Osteoblast (primary cell): ENCODE measurements at places on chromosomes 16 and 17. TPM values are rescaled to one million over a fixed set of nuclear protein-coding genes. Genes with fewer than 3 reads are reported as not detected.

TBC1D3 gene
- total RNA-seq, result not detected in 2 replicates

JPH3 gene
- under 0.01 TPM in 1 of 2 replicates, not detected in the other for total RNA-seq

KRT27 gene
- total RNA-seq, result not detected in 2 replicates

DNA sequence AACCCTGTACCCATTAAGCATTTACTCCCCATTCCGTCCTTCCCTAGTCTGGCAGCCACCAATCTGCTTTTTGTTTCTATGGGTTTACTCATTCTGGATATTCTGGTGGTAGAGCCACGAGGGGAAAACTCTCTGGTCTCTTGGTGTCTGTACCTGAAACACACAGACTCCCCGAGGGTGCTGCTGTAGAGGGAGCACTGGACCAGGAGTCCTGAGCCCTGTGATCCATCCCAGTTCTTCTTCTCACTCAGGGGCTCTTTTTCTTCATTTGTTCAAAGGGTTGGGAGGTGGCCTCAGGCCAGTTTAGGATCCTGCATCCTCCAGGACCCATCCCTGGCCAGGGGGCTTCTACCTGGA lies 14.1 kb downstream of the HEXIM2 start:
- H3K4me1 ChIP-seq, result peaks cover 33% of the 10 kb centered on the region
- H3K4me3 ChIP-seq, result no peak overlapping the region
- no peaks in the 10 kb centered on the region for H3K36me3 ChIP-seq
- DNase-seq, result peak; percentile 23
- no peak overlapping the region for H3K27ac ChIP-seq

ARHGAP44 gene
- 2.9 and 4.3 TPM in 2 replicates for total RNA-seq

- peaks cover 18% of the 10 kb centered on the region for H3K36me3 ChIP-seq
- H3K4me3 ChIP-seq, result no peak overlapping the region
- H3K27me3 ChIP-seq, result no peaks in the 10 kb centered on the region
- peaks cover 13% of the 10 kb centered on the region for H3K4me1 ChIP-seq
- peak; percentile 83 for DNase-seq
These were observed 3.2 kb downstream of the KLHDC4 start for GRCh38 chr16:87762620-87763019.

- no peaks in the 10 kb centered on the region for H3K27me3 ChIP-seq
- H3K4me1 ChIP-seq, result peaks cover 19% of the 10 kb centered on the region
- H3K27ac ChIP-seq, result no peak overlapping the region
- DNase-seq, result no peak
- no peaks in the 10 kb centered on the region for H3K36me3 ChIP-seq
- no peak overlapping the region for H3K4me3 ChIP-seq
These were observed 79.6 kb upstream of the TOB1 start for GRCh38 chr17:50945779-50946222.

DNAH3 gene
- not detected in 2 replicates for total RNA-seq

DNA sequence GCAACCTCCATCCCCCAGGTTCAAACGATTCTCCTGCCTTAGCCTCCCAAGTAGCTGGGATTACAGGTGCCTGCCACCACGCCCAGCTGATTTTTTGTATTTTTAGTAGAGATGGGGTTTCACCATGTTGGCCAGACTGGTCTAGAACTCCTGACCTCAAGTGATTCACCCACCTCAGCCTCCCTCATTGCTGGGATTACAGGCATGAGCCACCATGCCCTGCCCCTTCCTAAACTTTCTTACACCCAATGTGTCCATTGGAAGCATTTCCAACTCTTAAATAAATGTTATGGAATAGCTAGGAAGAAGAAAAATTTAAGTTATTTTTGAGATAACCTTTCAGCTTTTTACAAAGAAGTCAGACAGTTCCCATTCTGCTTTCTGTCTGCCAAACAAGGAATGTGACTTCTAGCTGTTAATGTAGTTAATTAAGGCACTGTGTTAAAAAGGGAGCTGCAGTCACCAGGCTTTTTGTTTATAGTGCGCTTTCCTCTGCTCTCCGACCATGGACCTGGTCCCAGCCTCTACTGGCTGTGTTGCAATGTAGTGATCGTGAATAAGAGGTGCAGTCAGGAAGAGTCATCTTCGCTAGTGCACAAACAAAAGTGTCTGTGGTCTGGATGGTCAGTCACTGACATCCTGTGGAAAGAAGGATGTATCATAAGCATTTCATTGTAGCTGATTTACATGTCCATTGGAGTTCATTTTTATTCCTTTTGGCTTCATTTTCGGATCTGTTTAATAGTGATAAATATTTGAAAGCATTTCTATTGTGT lies 39.7 kb downstream of the USP10 start:
- peak; percentile 88 for DNase-seq
- no peaks in the 10 kb centered on the region for H3K27me3 ChIP-seq
- H3K4me1 ChIP-seq, result peaks cover 27% of the 10 kb centered on the region
- no peak overlapping the region for H3K4me3 ChIP-seq
- H3K27ac ChIP-seq, result peak overlapping the region; percentile 90

- H3K27ac ChIP-seq, result no peak overlapping the region
- H3K4me3 ChIP-seq, result no peak overlapping the region
- H3K4me1 ChIP-seq, result peaks cover 35% of the 10 kb centered on the region
- DNase-seq, result no peak
These were observed 238.1 kb upstream of the CDH5 start for GRCh38 chr16:66128371-66128770.

- no peaks in the 10 kb centered on the region for H3K36me3 ChIP-seq
- H3K4me3 ChIP-seq, result no peak overlapping the region
- H3K27me3 ChIP-seq, result no peaks in the 10 kb centered on the region
- no peak overlapping the region for H3K27ac ChIP-seq
- DNase-seq, result no peak
These were observed 43.3 kb upstream of the CDH13 start for GRCh38 chr16:82583422-82583821.

USP31 gene
- total RNA-seq, result 6.2 and 7.4 TPM in 2 replicates

DNA sequence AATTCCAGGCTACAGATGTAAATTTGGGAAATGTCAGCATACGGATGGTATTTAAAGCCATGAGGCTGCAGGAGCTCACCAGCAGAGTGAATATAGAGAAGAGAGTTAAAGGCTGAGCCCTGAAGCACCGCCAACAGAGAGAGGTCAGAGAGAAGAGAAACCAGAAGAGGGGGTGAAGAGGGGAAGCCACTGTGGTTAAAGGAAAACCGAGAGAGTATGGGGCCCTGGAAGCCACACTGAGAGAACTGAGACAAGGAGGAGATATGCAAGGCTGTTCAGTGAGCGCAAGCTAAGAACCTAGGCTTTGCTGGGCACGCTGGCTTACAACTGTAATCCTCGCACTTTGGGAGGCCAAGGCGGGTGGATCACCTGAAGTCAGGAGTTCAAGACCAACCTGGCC lies 24.6 kb downstream of the COPRS start:
- H3K4me1 ChIP-seq, result peaks cover 4% of the 10 kb centered on the region
- no peak for DNase-seq
- H3K27ac ChIP-seq, result no peak overlapping the region
- no peaks in the 10 kb centered on the region for H3K36me3 ChIP-seq
- no peak overlapping the region for H3K4me3 ChIP-seq
- H3K27me3 ChIP-seq, result no peaks in the 10 kb centered on the region

CCDC78 gene
- total RNA-seq, result 2.1 and 2.2 TPM in 2 replicates

NDEL1 gene
- total RNA-seq, result 69.8 and 72.8 TPM in 2 replicates

CCL3 gene
- 0.29 and 0.36 TPM in 2 replicates for total RNA-seq

DNA sequence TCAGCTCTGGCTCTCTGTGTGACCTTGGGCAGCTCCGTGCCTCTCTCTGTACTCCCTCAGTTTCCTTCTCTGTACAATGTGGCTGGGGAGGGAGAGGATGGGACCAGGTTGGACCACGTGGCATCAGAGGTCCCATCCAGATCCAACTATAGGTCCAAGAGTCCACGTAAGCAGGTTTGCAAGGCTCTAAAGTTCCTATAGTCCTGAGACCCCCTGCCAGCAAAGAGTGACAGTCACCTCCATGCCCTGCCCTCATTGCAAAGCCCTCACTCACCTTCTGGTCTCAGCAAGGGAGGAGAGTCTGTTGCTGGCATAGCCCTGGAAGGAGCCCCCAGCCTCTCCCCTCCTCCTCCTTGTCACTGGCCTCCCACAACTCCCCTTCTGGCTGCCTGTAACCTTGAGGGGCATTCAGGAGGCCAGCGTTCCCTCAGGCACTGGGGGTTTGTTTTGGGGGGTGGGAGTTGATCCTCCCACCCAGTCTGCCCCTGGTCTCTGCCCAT lies 6.1 kb upstream of the DRC7 start:
- peaks cover 35% of the 10 kb centered on the region for H3K27me3 ChIP-seq
- no peak overlapping the region for H3K4me3 ChIP-seq
- H3K4me1 ChIP-seq, result no peaks in the 10 kb centered on the region
- H3K36me3 ChIP-seq, result no peaks in the 10 kb centered on the region
- DNase-seq, result no peak

DNA sequence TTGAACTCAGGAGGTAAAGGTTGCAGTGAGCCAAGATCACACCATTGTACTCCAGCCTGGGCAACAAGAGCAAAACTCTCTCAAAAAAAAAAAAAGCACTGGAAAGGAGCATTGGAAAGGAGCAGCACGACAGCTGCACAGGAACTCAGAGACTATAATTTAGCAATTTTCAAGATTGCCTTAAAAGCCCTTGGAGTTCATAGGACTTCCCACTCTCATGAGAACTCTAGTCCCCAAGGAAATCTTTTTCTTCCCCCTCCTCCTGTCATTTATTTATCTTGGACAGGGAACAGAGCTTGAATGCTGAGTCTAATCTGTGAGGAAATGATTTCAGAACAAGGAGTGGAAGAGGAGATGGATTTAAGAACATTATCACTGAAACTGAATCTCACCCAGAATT lies 69.0 kb downstream of the PLXDC1 start:
- H3K27ac ChIP-seq, result peak overlapping the region; percentile 39
- peaks cover 35% of the 10 kb centered on the region for H3K27me3 ChIP-seq
- H3K4me3 ChIP-seq, result no peak overlapping the region
- no peaks in the 10 kb centered on the region for H3K36me3 ChIP-seq
- peak; percentile 85 for DNase-seq
- H3K4me1 ChIP-seq, result peaks cover 27% of the 10 kb centered on the region
